ENCODE measurements at places on chromosomes 11 and 22.
A peak's percentile ranks its signal among the peaks of the same experiment; 100 is the strongest.

DNA sequence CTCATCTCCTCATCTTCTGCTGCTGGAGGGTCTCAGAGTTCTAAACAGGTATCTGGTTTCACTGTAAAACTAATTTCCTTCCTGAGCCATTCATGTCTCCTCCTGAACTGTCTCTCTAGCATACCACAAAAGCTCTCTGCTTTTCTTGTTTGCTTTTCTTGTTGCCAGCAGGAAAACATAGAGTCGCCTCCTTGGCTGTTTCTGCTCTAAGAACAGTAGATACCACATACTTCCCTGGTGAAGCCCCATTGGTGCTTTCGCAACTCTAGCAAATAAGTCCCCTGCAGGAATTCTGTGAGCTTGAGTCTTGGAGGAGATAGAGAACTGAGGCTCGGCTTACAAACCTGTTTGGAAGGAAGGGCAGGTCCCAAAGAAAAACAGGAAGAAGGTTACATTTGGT lies 7.0 kb downstream of the DIXDC1 start:
- no peak for DNase-seq

DNA sequence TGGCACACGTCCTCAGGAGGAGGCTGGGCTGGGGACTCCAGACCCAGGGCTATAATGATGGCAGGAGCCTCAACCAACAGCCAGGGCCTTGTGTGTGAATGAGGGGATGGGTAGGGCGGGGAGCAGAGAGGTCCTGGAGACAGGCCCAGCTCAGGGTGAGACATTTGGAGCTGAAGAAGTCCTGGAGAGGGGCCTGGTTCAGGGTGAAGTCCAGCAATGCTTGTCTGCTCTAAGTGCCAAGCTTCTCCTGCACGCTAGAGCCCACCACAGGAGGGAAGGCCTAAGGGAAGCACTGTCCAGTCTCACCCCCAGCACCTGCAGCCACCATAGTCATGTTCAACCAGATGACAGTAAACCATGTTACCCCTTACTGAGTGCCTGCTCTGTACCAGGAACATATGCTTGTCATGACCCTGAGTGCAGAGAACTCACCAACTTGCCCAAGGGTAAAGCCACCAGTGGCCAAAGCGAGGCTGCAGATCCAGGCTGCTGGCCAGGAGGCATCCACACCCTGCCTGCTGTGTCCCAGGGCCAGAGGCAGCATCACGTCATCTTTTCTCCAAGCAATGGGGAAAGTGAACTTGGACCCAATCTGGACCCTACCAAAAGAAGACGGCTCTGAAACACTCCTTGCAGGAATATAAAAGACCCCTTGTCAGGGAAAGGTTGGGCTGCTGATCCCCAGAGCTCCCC lies 24.0 kb downstream of the LMO1 start:
- no peak for DNase-seq

DNA sequence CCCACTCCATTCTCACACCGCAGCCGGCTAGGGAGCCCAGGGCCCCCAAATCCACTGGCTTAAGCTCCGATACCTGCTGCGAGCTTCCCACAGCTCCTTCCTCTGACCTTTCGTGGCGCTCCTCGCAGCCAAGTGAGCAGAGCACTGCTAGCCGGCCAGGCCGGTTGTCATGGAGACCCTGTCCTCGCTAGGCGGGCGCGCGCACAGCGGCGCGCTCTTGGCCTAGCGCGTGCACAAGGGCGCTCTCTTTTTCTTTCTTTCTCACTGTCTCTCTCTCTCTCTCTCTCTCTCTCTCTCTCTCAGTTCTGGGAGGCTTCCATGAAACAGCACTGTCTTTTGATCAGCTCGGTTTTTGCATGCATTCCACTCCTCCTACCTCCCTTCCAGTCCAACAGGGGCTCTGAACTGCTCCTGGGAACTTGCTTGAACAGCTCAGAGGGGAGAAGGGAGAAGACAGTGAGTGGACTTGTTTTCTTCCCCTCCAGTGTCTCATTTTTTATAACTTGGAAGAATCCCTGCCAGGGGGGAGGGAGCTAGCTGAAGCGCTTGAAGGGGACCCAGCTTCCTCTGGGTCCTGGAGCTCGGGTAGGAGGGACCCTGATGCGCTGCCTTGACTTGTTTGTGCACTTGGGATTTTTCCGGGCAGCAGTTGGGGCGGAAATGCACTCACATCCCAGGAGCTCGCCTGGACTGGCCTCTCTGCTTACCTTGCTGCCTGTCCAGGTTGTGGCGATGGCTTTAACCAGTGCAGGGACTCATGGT lies 100.3 kb upstream of the AKIP1 start:
- peak; percentile 93 for DNase-seq

DNA sequence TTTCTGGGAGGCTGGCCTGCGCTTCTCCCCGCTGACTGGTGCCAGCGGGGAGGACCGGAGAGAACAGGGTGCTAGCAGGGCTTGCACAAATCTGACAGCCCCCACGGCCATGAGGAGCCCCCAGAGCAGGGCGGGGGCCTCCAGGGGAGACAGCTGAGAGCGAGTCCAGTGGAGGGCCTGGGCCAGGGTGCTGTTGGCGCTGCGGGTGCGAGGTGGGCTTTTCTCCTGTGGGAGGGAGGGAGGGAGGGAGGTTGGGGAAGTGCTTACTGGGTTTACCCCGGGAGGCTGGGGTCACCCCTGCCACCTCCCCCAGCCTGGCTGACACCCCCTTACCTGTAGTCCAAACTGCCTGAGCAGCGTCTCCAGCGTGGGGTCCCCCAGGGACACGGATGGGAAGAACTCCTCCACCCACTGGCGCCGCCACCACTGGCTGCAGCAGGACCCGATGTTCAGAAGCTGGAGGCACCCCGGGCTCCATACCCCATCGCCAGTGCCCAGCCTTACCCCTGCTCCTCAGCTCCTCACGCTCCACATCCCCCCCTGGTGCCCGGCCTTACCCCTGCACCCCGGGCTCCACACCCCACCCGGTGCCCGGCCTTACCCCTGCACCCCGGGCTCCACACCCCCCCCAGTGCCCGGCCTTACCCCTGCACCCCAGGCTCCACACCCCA lies 3.9 kb downstream of the LMF2 start:
- no peak for DNase-seq

- no peak for DNase-seq
Measured at GRCh38 chr11:65432686-65433582, 10.3 kb downstream of the NEAT1 start.

DNA sequence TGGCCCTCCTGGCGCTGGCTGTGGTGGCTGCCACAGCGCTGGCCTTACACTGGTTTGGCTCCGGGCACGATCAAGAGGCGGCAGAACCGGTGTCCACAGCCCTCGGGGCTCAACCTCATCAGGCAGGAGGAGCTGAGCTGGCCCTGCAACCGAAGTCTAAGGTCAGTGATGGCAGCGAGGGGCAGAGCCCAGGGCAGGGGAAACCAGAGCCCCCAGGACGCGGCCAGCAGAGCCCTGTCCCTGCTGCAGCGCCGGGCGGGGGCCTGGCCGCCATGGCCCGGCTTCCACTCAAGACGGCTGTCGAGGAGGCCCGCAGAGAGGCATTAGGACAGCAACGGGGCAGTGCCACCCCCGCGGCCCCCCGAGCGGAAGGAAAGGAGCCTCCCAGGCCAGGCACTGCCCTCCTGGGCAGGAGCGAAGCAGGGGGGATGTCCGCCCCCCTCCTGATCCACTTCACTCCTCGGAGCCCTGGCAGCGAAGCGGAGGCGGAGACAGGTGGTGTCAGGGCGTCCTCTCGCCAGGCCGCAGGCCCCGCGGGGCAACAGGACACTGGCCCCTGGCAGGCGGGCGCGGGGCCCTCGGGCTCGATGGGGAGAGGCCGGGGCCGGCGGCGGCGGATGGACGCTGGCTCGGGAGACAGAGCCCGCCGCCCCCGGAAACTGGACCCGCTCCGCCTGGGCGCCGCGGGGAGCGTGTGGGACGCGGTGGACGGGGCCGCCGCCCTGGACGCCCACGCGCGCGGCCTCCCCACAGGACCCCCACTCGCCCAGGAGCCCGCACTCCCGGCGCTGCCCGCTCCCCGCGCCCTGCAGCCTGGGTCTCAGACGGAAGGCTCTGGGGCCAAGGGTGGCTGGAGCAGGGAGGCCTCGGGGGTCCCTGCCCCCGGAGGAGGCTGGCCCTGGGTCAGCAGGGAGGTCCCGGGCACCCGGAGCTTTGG lies 895 bp downstream of the KLHDC7B start:
- no peak for DNase-seq

DNA sequence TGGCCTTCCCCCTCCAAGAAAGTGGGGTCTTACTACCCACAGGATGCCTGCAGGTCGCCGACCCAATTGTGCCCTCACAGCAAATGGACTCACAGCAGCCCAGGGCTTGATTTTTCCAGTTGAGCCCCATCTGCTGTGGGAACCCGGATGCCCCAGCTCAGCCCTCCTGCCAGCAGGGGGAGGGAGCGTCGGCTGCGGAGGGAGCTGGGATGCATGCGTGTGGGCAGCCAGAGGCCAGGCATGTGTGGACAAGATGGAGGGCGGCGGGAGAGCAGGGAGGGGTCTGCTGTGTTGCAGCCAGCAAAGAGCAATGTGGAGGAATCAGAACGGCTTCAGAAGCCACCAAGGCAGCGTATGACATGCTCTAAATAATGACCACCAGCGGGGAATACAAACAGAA lies 41.0 kb upstream of the EIF3D start:
- no peak for DNase-seq

GRCh38 chr11:58900479-58901420 lies 38.5 kb upstream of the GLYATL1 start:
- peak; percentile 61 for DNase-seq

GRCh38 chr11:78467931-78468330 lies 50.3 kb upstream of the GAB2 start:
- DNase-seq = no peak

DNA sequence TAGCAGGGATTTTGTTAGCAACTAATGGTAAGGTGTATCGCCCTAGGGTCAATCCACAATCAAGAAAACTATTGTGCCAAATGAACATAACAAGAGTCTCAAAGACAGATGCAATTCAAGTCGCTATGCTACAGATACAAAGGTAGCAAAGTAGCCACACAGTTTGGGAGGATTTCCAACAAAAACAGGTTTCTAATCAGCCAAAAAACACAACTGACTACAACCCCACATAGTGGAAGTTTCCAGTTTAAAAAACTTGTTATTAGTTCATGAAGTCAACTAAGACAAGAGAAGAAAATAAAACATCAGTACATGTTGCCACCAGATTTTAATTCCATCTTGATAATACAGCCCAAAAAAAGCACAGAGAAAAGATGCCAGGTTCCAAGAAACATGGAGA lies 38.0 kb downstream of the MYH9 start:
- DNase-seq = no peak

DNA sequence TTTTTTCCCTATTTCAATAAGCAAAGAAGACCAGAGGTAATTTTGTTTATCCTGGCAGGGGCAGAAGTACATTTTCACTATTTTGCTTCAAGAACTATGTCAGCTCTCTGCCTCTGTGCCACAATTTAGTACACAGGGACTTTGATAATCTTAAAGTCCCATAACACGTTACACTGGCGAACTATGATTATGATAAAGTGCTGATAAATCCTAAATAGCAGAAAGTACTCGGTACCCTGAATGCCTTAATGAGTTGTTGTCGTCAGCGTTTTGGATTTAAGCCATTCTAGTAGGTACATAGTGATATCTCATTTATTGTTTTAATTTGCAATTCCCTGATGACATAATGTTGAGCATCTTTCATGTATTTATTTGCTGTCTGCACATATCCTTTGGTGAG lies 16.6 kb upstream of the PHOX2A start:
- DNase-seq = no peak

- no peak for DNase-seq
Measured at GRCh38 chr22:30228509-30229359, 17.8 kb downstream of the LIF start.

DNA sequence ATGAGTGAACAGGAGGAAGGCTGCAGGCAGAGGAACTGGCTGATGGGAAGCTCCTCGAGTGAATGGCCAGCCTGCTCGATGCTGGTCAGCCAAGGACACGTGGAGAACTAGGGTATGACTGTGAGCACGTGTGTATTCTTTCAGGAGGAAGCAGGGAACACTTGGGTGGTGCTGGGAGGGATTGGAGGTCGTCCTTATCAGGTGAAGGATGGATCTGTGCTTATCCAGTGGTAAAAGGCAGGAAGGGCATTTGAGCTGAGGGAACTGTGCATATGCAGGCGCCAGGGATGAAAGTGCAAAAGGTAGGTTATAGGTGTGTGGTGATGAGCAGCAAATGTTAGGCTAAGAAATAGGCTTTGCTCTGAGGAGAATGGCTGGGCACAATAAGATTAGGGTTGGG lies 9.7 kb upstream of the SLCO2B1 start:
- DNase-seq = no peak

- DNase-seq = no peak
Measured at GRCh38 chr11:92601048-92601447, 368.4 kb upstream of the MTNR1B start.

- peak; percentile 67 for DNase-seq
Measured at GRCh38 chr22:23404689-23405365, 175.3 kb downstream of the IGLL1 start.

- no peak for DNase-seq
Measured at GRCh38 chr11:95304777-95305176, 73.8 kb upstream of the SESN3 start.

GRCh38 chr22:49648053-49648452 lies 179.6 kb downstream of the BRD1 start:
- no peak for DNase-seq
